ENCODE measurements at places on chromosomes 4 and X. TPM values are rescaled to one million over a fixed set of nuclear protein-coding genes. Genes with fewer than 3 reads are reported as not detected.

Gene USP9X
- 87.0 TPM for total RNA-seq

Gene RAB33B
- total RNA-seq: 9.2 TPM

DNA sequence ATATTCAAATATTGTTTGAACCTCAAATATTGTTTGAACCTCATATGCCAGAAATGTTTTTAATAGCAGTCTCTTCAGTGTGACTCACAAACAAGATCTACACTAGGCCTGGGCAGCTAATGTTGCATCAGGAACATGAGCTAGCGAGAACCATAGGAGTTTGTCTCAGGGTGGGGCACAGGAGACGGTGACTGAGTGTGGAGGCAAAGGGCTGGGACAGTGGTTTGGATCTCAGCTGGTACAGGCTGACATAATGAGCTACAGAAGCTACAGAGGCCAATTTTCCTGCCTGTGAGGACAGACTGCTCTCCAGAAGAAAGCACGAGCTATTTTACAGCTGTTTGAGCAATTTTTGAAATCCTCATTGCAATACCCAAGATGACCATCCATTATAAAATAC, 224.7 kb downstream of the CENPC start:
- no peaks in the 10 kb centered on the region for H3K27me3 ChIP-seq
- DNase-seq: no peak
- H3K4me1 ChIP-seq: peaks cover 2% of the 10 kb centered on the region
- H3K36me3 ChIP-seq: peaks cover 4% of the 10 kb centered on the region
- no peak overlapping the region for H3K4me3 ChIP-seq

GRCh38 chrX:31124536-31124935, 52.7 kb upstream of the FTHL17 start:
- H3K27me3 ChIP-seq: no peaks in the 10 kb centered on the region
- H3K4me1 ChIP-seq: peaks cover 4% of the 10 kb centered on the region
- H3K4me3 ChIP-seq: no peak overlapping the region
- H3K27ac ChIP-seq: no peak overlapping the region

DNA sequence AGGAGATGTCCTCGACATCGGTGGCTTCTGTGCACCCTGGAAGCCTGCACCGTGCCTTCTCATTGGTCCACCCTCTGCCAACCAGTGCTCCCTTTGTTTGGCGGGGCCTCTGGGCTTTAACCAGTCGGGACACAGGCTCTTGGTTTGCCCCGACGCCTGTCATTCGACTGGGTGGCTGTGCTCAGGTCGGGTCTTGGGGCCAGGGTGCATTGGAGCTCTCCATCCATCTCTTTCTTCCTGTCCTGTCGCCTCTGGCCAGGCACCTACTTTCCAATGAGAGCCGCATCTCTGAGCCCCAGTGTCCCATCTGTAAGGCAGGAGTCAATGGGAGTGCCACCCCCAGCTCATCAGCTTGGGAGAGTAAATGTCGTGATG, 37.2 kb upstream of the NHSL2 start:
- H3K27ac ChIP-seq: no peak overlapping the region
- DNase-seq: no peak
- H3K36me3 ChIP-seq: no peaks in the 10 kb centered on the region
- H3K4me3 ChIP-seq: no peak overlapping the region
- H3K4me1 ChIP-seq: peaks cover 9% of the 10 kb centered on the region

- no peak overlapping the region for H3K27ac ChIP-seq
- peaks cover 1% of the 10 kb centered on the region for H3K4me1 ChIP-seq
Measured at GRCh38 chr4:161003418-161004057, 1160.3 kb downstream of the FSTL5 start.

DNA sequence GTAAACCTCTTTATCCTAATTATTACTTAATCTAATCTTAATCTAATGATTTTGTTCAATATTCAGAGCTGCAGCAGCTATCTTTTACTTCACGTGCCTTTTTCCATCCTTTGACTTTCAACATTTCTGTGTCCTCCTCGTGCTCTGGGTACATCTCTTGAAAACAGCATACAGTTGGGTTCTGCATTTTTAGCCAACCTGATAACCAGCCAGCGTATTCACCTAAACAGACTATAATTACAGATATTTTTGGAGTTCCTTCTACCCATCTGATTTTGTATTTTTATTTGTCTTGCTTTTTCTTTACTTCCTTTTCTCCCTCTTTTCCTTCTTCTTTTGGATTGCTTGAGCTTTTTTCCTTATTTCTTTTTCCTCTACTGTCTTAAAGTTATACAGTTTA, 16.2 kb upstream of the JAKMIP1 start:
- no peaks in the 10 kb centered on the region for H3K4me1 ChIP-seq
- H3K4me3 ChIP-seq: no peak overlapping the region
- H3K27ac ChIP-seq: no peak overlapping the region
- H3K27me3 ChIP-seq: peaks cover 59% of the 10 kb centered on the region
- no peaks in the 10 kb centered on the region for H3K36me3 ChIP-seq

GRCh38 chr4:163274861-163275260, 57.5 kb downstream of the NPY1R start:
- no peaks in the 10 kb centered on the region for H3K36me3 ChIP-seq
- H3K4me1 ChIP-seq: no peaks in the 10 kb centered on the region
- H3K27me3 ChIP-seq: peaks cover 5% of the 10 kb centered on the region
- no peak overlapping the region for H3K4me3 ChIP-seq

GRCh38 chr4:74659576-74660411, 134.5 kb downstream of the BTC start:
- H3K36me3 ChIP-seq: no peaks in the 10 kb centered on the region
- no peaks in the 10 kb centered on the region for H3K27me3 ChIP-seq
- no peak for DNase-seq

DNA sequence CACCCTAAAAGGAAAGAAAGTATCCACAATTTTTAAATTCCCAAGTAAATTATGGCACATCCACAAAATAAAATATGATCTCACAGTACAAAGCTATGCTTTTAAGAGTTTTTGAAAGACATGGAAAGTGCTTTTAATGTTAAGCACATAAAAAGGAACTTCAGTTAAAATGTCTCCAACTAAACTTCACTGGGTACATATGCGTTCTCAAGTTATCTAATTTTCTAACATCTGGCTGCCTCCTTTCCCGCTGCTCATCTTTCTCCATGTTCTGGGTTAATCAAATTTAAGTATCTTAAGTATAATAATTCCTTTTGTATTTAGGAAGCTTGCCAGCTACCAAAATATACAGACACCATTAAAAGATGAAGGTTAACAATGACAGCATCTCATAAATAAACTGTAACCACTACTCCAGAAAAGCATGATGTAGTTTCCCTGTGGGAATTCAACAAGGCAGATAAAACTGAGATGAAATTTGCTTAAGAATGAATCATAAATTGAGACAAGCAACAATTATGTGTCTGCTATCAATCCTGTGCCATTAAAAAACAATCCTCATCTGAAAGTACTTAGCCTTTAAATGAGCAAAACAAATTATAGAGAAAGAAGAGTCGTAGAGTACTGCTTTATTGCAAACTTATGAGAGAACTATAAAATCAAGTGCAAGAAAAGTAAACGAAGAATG, 25.1 kb downstream of the PRSS12 start:
- peaks cover 53% of the 10 kb centered on the region for H3K4me1 ChIP-seq
- no peak for DNase-seq
- no peak overlapping the region for H3K4me3 ChIP-seq

GRCh38 chrX:130086447-130087206, 23.7 kb downstream of the ELF4 start:
- no peaks in the 10 kb centered on the region for H3K27me3 ChIP-seq
- no peak overlapping the region for H3K4me3 ChIP-seq
- peaks cover 28% of the 10 kb centered on the region for H3K4me1 ChIP-seq
- H3K27ac ChIP-seq: no peak overlapping the region
- DNase-seq: no peak
